Nucleus accumbens (tissue), 56 donors: ENCODE measurements at places on chromosomes 4 and X.

DNA sequence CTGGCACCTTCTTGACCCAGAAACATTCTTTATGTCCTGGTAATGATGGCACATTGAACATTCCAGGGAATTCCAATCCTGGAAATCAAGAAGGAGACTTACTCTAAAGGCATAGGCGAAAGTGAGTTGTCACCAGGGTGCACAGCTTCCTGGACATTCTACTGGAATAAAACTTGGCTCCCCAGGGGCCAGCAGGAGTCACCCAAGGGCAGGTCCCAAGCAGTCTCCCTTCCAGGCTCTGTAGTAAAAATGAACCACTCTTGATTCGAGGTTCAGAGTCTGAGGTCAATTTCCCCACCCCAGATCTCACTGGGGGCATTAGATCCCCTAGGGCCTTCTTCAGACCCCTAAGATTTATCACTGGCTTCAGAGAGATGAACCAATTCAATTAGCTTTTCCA, 338.7 kb upstream of the GATB start:
- DNase-seq = no peak

- no peak for DNase-seq
These were observed 11.5 kb upstream of the TLR1 start for GRCh38 chr4:38815885-38816782.

GRCh38 chr4:183436417-183436816, 8.0 kb upstream of the CDKN2AIP start:
- DNase-seq = no peak

DNA sequence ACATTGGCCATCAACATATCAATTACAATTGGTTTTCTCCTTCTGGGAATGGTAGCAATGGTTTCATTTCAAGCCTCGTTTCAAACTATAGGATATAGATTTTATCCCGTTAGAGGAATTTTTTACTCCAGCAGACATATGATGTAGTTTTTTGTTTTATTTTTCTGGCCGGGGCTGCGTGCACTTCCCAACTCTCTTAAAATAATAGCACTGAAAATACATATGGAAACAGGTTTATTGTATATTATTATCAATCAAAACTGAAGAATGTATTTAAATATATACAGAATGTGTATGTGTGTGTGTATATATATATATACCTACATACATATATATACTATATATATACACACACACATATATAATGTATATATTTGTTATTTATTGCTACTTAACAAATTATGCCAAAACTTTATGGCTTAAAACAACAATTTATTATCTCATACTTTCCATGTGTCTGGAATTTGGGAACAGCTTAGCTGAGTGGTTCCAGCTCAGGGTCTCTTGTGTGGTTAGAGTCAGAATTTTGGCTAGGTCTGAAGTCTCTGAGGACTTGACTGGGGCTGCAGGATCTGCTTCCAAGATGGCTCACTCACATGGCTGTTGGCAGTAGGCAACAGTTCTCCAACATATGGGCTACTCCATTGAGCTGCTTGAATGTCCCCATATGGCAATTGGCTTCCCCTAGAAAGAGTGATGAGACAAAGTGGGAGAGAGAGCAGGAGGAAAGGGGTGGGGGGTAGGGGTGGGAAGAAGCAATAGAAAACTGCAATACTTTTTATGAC, 314.1 kb downstream of the PPP1R2C start:
- DNase-seq = no peak

GRCh38 chr4:53497487-53498244, 93.6 kb downstream of the LNX1 start:
- DNase-seq = no peak

DNA sequence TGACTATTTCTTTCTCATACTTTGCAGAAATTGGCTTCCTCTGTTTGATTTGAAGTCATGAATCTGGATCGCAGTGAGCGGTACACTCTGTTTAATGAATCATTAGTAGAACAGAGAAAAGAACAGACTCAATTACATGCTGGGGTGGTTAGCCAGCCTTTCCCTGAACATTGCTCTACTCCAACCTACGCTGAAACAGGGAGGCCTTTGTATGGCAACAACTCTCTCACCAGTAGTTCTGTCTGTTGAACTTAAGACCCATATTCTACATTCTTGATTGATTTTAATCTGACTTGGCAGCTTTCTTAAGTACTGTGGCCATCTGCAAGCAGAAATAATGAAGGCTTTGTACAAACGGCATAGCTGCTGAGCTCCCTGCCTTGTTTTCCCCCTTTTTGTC, 19.0 kb upstream of the AP1S2 start:
- DNase-seq = no peak

DNA sequence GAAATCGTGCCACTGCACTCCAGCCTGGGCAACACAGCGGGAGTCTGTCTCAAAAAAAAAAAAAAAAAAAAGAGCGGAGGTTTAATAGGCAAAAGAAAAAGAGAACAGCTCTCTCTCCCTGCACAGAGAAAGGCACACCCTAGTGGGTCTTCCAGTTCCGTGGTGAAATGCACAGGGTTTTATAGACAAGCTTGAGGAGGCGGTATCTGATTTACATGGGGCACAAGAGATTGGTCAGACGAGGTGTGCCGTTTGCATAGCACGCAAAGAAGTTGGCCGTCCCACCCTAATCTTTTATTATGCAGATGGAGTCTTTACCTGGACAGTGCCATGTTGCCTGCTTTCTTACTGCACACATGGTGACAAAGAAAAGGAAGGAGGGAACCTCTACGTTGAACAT, 33.5 kb upstream of the REST start:
- DNase-seq = no peak

DNA sequence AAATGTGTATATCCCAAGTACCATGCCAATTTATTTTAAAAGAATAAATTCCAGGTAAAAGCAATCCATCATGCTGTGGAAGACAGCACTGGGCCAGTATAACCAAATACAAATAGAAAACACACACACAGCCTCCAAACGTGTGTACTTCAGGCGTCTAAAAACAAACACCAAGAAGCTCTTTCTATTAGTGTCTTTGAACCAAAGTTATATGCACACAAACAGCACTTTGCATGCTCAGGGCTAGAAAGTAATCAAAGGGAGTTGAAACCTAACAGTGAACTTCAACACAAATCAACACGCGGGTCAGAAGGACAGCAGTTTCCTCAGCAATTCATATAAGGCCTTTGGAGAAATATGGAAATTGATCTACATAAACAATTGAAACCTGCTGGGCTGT, 15.4 kb downstream of the GASK1B start:
- DNase-seq = no peak

DNA sequence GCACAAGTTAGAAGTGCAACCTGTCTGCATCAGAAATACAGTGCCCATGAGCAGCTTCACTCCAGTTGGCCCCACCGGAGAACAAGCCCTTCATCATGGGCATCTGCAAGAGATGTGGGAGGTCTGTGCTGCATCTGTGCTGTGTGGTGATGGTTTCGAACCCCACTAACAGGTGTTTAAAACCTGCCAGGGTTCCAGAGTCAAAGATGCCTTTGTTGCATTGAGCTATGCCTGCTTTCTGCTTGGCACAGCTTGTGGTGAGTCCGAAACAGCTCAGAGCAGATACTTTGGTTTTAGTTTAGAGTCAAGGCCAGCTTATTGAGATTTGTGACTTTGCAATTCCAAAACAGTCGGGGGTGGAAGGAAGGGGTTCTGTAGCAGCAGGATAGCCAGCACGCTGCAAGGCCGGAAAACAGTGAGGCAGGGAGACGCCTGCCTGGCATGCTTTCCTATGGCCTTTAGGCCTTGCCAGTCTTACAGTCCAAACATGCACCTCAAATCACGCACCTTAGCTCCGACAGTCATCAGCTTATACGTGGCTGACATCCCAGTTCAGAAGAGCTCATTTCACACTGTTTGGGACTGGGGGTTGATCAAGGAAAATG, 21.8 kb downstream of the MAGEA9 start:
- no peak for DNase-seq

DNA sequence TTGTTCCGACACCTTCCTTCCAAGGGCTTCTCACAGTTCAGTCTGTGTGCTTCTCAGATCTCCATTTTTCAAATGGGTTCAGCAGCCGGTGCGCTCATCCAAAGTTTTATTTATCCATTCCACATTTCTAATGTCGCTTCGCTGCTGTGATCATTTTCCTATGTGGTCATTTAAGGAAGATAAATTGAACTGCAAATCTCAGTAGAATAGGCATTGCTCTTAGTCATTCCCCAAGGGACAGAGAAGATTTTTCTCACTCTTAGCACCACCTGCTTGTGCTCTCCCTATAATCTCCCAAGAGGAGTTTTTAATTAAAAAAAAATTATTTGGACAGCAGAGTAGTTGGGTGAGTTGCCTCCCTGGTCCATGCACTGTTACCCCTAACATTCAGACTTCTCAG, 278.9 kb upstream of the GATB start:
- DNase-seq = no peak

- DNase-seq = no peak
These were observed at the start of gene PPP2R3B for GRCh38 chrX:386768-387575. Gene PPP2R3B (minus strand): TSS chrX:386907. CDS start chrX:386691, 216 bp downstream.

GRCh38 chr4:181508601-181509000, 734.6 kb upstream of the TENM3 start:
- no peak for DNase-seq

DNA sequence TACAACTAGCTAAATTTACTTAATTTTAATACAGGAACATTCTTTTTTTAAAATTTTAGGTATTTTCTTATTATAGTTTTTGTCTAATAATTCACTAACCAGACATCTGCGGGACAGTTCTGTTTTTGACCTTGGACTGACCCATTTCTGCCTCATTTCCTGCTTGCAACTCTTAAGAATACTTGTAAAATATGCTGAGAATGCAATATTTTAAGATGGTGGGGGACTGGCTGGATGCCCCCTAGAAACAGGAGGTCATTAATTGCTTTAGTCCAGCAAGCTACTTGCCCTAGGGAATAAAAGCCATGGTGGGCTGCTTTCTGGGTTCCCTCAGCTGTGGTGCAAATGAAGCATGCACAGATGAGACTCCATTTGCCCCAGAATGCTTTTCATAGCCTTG, 2348.4 kb downstream of the PCDH7 start:
- no peak for DNase-seq

DNA sequence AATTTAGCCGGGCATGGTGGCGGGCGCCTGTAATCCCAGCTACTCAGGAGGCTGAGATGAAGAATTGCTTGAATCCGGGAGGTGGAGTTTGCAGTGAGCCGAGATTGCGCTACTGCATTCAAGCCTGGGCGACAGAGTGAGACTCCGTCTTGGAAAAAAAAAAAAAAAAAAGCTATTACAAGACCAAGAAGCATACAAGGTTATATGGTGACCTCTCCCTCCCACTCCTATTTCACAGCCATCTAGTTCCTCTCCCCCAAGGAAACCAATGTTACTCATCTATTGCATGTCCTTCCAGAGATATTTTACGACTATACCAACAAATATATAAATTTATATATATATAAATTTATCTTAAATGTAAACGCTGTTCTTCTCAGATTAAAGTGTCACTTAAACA, 3.2 kb downstream of the SLC9A7 start:
- no peak for DNase-seq

GRCh38 chrX:20015945-20016615, 25.2 kb upstream of the BCLAF3 start:
- no peak for DNase-seq

GRCh38 chrX:80792205-80792604, 17.5 kb downstream of the BRWD3 start:
- no peak for DNase-seq

- DNase-seq = no peak
These were observed 710.6 kb upstream of the DIAPH2 start for GRCh38 chrX:95974096-95974470.

DNA sequence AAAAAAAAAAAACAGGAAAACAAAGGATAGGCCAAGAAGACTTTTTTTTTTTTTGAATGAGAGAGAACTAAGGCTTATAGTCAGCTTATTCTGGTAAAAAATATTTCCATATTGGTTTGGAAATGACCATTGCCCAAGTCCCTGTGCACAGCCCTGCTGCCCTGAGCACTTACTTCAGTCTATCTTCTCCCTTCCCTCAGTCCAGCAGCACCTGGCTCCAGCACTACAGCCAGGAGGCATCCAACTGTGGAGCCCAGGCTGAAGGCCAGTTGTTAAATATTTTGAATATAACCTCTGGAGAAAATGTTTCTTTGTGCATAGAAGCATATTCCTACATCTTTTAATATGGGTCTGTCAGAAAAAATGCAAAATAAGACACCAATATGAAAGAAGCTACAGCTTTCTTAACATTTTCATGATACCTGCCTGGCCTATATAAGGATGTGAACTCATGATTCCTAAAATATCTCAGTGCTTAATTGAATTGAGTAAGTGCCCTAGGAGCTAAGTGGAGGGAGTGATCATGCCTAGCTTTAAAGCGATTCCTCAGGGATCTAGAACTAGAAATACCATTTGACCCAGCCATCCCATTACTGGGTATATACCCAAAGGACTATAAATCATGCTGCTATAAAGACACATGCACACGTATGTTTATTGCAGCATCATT, 14.4 kb downstream of the LRRC66 start:
- DNase-seq = no peak
